Camera-type eye (tissue), 1 donor: ENCODE measurements at places on chromosomes 2 and 18. TPM values are rescaled to one million over a fixed set of nuclear protein-coding genes. Genes with fewer than 3 reads are reported as not detected.

The GATA6 gene
- 0.88 TPM for total RNA-seq

The MBP gene
- total RNA-seq = 20.1 TPM

The TUBA4B gene
- not detected for total RNA-seq

The CAPN14 gene
- 0.60 TPM for total RNA-seq

The ZNF514 gene
- 38.0 TPM for total RNA-seq

The ACKR3 gene
- total RNA-seq = 26.8 TPM
